ENCODE measurements at places on chromosomes 12 and 14. TPM values are rescaled to one million over a fixed set of nuclear protein-coding genes. Genes with fewer than 3 reads are reported as not detected.

TBX3 gene
- not detected for polyA plus RNA-seq

CLEC1B gene
- 0.48 TPM for polyA plus RNA-seq

FMNL3 gene
- 16.6 TPM for polyA plus RNA-seq

DNA sequence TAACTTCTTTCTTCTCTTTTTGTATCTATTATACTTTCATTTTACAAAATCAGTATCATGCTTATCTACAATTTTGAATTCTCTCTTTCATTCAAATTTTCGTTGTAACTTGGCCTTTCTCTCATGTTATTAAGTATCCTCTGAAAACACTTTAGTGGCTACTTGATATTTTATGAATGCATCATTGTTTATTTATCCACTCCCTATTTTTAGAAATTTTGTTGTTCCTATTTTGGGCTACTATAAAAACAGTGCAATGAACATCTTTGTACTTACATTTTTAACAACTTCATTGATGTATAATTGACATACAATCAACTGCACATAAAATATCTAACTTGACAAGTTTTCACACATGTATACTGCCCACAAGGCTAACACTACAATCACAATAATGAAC is 44.0 kb upstream of the AMIGO2 start:
- peaks cover 8% of the 10 kb centered on the region for H3K36me3 ChIP-seq
- no peak overlapping the region for H3K4me3 ChIP-seq
- H3K4me1 ChIP-seq, result no peaks in the 10 kb centered on the region
- H3K27ac ChIP-seq, result no peak overlapping the region
- DNase-seq, result no peak
- no peaks in the 10 kb centered on the region for H3K27me3 ChIP-seq

DNA sequence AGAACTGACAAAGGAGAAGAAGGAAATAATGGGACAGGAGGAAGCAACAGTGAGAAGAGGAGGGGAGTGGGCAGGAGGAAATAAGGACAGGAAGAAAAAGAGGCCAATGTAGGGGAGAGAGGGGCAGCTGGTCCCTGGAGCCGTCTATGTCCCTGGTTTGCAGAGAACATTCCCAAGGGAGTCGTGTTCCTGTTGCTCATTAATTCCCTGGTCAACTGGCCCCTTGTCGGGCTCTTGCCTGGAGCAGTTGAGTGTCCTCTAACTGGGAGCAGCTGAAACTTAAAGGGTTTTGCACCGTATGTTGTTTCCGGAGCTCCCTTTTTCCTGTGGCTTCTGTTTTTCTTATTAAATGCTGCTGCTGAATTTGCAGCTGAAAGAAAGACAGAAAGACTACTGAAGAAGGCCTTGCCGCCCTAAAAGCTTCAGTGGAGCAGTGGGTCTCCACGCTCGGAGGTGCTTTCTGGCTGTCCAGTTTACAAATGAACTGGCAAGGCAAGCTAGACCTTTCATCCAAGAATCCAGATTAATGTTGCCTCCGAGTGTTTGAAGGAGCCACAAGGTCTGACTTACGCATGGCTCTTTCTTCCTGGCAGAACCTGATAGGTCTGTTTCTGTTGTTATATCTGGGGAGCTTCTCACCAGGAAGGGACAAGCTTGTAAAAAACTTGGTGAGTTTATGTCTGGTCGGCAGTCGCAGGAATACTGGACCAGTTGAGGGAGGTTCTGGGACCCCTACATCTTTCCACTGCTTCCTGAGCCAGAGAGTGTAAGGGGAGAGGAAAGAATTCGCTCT is 146.2 kb upstream of the RFLNA start:
- no peaks in the 10 kb centered on the region for H3K36me3 ChIP-seq
- peaks cover 12% of the 10 kb centered on the region for H3K27me3 ChIP-seq
- no peak for DNase-seq

DNA sequence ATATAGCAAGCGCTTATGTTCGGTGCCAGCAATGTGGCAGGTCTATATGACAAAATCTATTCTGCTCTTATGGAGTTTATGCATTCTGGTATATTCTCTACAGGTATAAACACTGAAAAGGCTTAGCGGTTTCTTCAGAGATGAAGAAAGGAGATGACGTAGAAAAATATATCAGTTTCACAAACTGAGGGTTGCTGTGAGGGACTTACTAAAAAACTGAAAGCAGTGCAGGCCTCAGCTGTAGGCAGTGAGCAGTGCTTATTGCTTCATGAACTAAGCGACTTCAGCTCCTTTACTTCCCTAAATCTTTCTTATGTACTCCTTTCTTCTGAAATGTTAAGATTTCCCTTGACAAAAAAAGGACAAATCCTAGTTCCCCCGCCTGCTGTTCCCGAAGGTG is 4.5 kb downstream of the DDX47 start:
- H3K36me3 ChIP-seq, result peaks cover 16% of the 10 kb centered on the region
- no peaks in the 10 kb centered on the region for H3K27me3 ChIP-seq
- DNase-seq, result no peak
- peaks cover 66% of the 10 kb centered on the region for H3K4me1 ChIP-seq
- no peak overlapping the region for H3K27ac ChIP-seq

GRCh38 chr12:19895246-19896020 is 456.1 kb downstream of the AEBP2 start:
- no peak overlapping the region for H3K27ac ChIP-seq
- H3K4me1 ChIP-seq, result no peaks in the 10 kb centered on the region
- no peaks in the 10 kb centered on the region for H3K27me3 ChIP-seq
- H3K4me3 ChIP-seq, result no peak overlapping the region
- H3K36me3 ChIP-seq, result no peaks in the 10 kb centered on the region

DNA sequence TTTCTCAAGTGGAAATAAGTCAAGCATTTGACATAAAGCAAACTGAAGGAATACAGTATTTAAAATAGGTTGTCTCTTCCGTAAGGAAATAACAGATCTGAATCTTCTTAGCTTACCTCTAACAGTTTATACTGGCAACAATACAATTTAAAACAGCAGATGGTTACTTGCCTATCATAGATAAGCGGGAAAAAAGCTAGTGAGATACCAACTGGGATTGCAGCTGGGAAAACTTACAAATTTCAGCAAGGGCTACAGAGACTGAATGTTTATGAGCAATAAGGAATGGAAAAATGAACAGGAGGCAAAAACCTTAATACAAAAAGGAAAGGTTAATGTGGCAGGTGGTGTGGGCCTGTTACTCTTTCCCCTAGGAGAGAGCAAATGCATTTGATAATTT is 220.0 kb downstream of the RASSF9 start:
- no peak overlapping the region for H3K4me3 ChIP-seq
- no peaks in the 10 kb centered on the region for H3K36me3 ChIP-seq
- no peaks in the 10 kb centered on the region for H3K4me1 ChIP-seq
- H3K27ac ChIP-seq, result no peak overlapping the region

- peaks cover 58% of the 10 kb centered on the region for H3K4me1 ChIP-seq
- H3K27ac ChIP-seq, result peak overlapping the region; percentile 83
- peak overlapping the region; percentile 15 for H3K4me3 ChIP-seq
- no peaks in the 10 kb centered on the region for H3K27me3 ChIP-seq
Measured at GRCh38 chr12:14989790-14990189, 16.9 kb downstream of the PDE6H start.

- H3K4me1 ChIP-seq, result peaks cover 4% of the 10 kb centered on the region
- H3K27me3 ChIP-seq, result no peaks in the 10 kb centered on the region
- no peak for DNase-seq
Measured at GRCh38 chr14:67886191-67886590, 66.6 kb downstream of the RAD51B start.

GRCh38 chr12:109710747-109711595 is 2.7 kb upstream of the FAM222A start:
- H3K27me3 ChIP-seq, result peaks cover 21% of the 10 kb centered on the region
- DNase-seq, result no peak
- H3K36me3 ChIP-seq, result peaks cover 13% of the 10 kb centered on the region
- no peak overlapping the region for H3K27ac ChIP-seq
- H3K4me1 ChIP-seq, result no peaks in the 10 kb centered on the region
- no peak overlapping the region for H3K4me3 ChIP-seq

- peaks cover 14% of the 10 kb centered on the region for H3K36me3 ChIP-seq
- no peaks in the 10 kb centered on the region for H3K4me1 ChIP-seq
Measured at GRCh38 chr12:43969882-43970281, 134.0 kb downstream of the TMEM117 start.

Data from naive B cell (primary cell).